Fibroblast of skin of left biceps (primary cell): ENCODE measurements at places on chromosomes 5 and 9.

DNA sequence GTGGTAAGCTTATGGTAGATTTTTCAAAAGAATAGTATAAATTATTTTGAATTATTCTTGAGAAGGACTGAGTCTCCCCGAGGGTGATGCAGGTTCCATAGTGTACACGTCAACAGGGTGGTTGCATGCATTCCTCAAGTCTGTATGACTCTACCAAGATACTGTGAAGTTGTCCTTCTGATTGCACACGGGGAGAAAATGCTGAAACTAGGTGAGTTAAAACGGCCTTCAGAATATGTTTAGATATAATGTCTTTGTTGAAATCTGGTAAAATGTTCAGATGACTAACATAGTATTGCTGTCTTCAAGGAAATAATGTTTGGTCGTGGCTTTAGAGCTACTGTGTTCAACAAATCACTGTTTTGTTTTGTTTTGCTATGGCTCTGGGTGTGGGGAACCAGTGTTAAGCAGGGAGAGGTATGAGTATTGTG, 22.4 kb upstream of the TNFAIP8 start:
- no peak for DNase-seq

GRCh38 chr5:39428640-39429039, 3.9 kb upstream of the DAB2 start:
- no peak for DNase-seq

DNA sequence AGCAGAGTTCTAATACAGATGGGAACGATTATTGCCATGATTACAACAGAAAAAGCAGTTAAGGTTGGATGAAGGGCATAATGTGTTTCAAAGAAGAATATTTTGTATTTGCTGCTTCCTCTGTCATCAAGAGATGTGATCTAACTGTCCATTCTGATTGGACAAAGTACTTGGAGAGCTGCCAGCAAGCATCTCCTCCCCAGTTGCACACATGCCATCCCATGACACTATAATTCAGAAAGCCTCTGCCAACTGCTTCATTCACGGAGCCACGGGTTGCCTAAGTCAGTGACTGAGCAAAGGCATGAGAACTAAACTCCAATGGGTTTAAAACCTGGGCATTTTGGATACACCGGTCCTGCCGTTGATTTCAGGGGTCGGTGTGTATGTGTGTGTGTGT, 253.8 kb downstream of the CRB2 start:
- no peak for DNase-seq

DNA sequence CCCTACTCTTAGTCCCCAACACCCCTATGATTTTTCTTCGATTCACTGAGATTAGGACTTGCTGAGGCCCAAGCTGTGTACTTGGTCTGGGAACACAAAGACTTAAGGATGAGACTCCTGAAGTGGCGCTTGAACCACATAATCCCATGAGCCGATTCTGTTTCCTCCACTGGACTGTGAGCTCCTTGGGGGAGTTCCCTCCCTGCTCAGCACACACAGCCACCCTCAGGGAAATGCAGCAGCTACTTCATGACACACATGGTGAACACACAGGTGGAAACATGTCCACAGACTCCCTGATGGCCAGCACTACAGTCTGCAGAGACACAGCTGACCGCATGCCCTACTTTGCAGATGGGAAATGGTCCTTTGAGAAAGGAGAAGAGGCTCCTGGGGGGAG, 101.1 kb downstream of the C5orf15 start:
- DNase-seq: no peak

DNA sequence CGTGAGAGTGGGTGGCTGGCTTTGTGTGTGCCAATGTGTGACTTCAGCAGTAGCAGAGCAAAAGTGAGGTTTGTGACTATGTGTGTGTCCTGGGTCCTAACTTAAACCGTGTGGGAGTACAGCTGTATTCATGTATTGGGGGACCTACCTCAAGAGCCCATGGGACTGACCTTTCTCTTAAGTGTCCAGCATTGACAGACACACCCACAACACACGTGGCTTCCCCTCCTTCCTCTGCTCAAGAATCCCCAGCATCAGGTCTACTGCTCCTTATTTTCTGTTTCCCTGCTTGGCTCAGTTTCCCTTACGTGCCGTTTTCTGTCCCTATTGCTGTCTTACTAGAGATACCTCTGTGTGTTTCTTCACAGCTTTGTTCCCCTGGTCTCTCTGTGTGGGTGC, 616 bp downstream of the IL11RA start:
- DNase-seq: no peak

GRCh38 chr9:36742264-36742663, 169.6 kb downstream of the MELK start:
- DNase-seq: no peak

- no peak for DNase-seq
These were observed 75.4 kb downstream of the UHRF2 start for GRCh38 chr9:6488395-6488794.
